ENCODE measurements at places on chromosomes 16 and 17. TPM values are rescaled to one million over a fixed set of nuclear protein-coding genes. Genes with fewer than 3 reads are reported as not detected.
A peak's percentile ranks its signal among the peaks of the same experiment; 100 is the strongest.

GRCh38 chr17:40597556-40598300 is 32.5 kb upstream of the CCR7 start:
- DNase-seq, result no peak

DNA sequence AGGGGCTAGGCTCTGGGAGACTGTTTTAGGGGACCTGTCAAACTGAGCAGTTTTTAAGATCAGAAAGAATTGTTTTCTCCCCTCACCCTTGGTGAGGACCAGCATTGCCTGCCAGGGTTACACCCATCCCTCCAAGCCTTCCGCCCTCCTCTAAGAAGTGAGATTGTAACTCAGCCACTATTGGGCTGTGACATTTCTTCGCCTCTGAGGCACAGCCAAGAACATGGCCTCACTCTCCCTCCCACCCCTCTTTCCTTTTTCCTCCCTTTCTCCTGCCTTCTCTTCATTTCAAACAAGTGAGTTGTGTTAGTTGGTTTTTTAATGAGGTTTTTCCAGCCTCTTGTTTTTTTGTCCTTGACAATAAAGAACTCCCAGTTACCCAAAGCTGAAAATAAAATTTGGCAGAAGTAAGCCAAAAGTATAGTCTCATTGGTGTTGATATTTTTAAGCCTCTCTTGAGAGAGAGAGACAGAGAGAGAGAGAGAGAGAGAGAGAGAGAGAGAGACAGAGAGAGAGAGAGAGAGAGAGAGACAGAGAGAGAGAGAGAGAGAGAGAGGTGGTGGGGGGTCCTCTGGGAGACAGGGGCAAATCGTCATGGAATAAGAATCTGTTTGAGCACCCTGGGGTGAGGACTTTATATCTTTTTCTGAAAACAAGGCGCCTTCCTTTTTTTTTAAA is 77.2 kb upstream of the TBX2 start:
- no peak for DNase-seq

GRCh38 chr17:78960928-78961327 is 18.8 kb downstream of the LGALS3BP start:
- DNase-seq, result peak; percentile 59

DNA sequence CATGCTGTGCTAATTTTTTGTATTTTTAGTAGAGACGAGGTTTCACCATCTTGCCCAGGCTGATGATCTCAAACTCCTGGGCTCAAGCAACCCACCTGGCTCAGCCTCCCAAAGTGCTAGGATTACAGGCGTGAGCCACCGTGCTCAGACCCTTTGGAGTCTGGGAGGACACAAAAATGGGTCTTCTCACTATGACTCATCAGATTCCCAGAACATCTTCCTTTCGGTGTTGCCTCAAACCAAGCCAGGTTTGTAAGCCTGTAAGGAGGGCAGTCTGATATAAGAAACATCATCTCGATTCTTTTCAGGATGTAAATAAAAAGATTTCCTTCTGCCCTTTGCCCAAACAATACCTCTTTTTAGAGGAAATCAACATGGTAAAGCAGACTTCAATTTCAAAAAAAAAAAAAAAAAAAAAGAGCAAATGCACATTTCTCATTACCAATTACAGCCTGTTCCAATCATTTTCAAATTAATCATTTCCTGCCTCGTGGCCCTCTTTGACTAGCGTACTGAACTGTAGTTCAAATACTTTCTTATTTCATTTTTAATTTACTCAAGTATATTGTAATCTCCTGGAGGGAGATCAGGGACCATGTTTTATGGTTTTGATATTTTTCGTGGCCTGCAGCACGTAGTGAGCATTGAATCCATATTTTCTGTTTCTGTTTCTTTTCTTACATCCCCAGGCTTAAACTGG is 409.6 kb downstream of the GRIN2A start:
- no peak for DNase-seq

The CES5A gene
- not detected for polyA plus RNA-seq

DNA sequence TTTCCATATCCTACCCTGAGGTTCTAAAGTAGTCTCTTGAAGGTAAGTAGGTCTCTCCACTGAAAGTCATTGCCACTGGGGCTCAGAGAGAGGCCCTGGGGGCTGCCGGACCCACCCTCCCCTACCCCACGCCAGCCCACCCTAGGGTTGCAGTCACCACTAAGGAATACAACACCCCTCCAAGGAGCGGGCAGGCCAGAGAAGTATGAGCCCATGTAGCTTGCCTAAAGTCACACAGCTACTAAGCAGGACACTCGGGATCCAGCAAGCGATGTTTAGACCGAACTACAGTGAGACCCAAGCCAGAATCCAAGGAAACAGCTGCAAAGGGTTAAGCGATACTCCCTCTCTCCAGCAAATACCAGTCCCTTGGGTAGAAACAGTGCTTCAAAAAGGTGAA is 27.0 kb downstream of the C16orf78 start:
- no peak for DNase-seq

The RBFOX1 gene
- polyA plus RNA-seq, result 0.87 TPM

The WNK4 gene
- 1.4 TPM for polyA plus RNA-seq

- no peak for DNase-seq
Observed at GRCh38 chr17:36057911-36058310, 6.2 kb upstream of the CCL18 start.

- DNase-seq, result no peak
Observed at GRCh38 chr17:9931144-9931741, 26.2 kb upstream of the RCVRN start.

DNA sequence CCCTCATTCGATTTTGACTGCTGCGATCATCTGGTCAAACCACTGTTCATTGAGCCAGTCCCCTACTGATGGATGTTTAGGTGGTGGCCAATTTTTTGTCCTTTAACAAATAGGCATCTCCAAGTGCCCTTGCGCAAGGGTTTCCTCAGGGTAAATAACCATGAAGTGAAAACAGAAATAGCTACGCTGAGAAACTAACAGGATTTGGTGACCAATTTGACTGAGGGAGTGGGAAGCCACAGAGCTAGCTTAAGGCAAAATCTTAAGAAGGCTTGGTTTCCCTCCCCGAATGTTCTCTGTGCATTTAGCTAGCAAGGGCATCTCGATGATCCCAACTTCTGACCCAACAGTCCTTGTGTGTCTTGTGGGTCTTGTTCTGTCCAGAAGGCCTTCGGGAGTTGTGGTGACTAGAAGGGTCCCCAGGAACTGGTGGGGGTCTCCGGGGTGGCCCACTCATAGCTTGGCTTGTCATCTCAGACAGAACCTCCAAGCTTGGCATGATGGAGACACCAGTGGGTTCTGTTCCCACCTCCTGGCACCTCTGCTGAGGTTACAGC is 117.2 kb downstream of the SOCS1 start:
- no peak for DNase-seq

- DNase-seq, result no peak
Observed at GRCh38 chr17:58278661-58279015, 2.1 kb downstream of the MPO start.

The KRT32 gene
- polyA plus RNA-seq, result not detected

The TNFRSF17 gene
- not detected for polyA plus RNA-seq

DNA sequence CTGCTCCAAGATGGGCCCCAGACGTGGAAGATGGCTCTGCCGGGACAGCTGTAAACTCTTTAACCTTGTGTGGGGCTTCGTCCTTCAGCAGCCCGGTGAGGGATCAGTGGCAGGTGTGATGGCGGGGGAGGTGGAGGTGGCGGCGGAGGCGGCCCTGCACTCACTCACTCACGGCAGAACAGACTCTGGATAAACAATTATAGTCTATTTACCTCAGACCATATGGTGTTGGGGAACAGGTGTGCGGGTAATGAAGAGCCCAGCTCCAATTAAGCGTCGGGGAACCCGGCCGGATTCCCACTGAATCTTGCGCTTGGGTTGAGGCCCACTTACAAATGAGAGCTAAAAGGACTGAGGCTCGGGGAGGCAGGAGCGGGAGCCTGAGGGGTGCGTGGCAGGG is 104.3 kb upstream of the SDK2 start:
- DNase-seq, result peak; percentile 16

GRCh38 chr17:395179-395578 is 42.6 kb upstream of the RPH3AL start:
- no peak for DNase-seq

DNA sequence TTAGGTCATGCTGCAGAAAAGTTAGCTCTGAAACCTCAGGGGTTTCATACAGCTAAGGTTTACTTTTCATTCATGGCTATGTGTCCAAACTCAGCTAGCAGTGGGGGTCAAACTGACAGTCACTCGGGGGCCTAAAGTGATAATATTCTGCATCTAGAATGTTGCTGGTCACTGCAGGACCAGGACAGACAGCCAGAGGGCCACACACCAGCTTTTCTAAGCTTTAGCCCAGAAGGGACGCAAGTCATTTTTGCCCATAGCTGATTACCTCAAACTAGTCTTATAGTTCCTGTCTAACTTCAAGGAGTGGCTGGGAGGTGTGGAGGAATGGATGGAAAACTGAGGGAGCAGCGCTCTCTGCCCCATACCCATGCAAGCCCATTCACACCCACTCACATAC is 163.0 kb upstream of the NLRP1 start:
- no peak for DNase-seq

GRCh38 chr17:61715348-61715747 is 124.3 kb upstream of the NACA2 start:
- no peak for DNase-seq

GRCh38 chr16:14092561-14092960 is 21.4 kb downstream of the MRTFB start:
- no peak for DNase-seq

GRCh38 chr17:76642032-76642561 is 1.5 kb downstream of the ST6GALNAC1 start:
- DNase-seq, result no peak

The RDM1 gene
- polyA plus RNA-seq, result 4.5 TPM

The IRX3 gene
- 0.22 TPM for polyA plus RNA-seq

The DHRS7C gene
- polyA plus RNA-seq, result 0.50 TPM

The GINS2 gene
- 9.6 TPM for polyA plus RNA-seq

- DNase-seq, result no peak
Observed at GRCh38 chr17:7486181-7486580, 2.0 kb downstream of the POLR2A start.

The ADAD2 gene
- 0.22 TPM for polyA plus RNA-seq

DNA sequence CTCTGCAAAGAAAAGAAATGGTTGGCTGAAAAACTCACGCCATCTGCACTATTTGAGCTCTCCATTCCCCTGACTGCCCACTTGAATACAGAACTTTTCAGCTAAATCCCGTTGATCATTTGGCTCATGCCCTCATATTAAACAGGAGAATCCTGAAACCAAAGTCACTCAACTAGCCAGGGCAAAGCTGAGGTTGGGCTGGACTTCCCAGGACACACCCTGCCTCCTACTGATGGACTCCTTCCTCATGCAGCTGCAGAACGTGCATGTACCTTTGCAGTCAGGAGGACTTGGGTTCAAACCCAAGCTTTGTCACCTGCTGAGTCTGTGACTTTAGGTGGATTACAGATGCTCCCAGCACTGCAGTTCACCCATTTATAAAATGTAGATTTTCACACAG is 7.7 kb downstream of the ASIC2 start:
- no peak for DNase-seq

- no peak for DNase-seq
Observed at GRCh38 chr16:2022723-2023091, 3.1 kb downstream of the NPW start.

- DNase-seq, result no peak
Observed at GRCh38 chr17:50363217-50364060, 9.5 kb downstream of the MRPL27 start.

DNA sequence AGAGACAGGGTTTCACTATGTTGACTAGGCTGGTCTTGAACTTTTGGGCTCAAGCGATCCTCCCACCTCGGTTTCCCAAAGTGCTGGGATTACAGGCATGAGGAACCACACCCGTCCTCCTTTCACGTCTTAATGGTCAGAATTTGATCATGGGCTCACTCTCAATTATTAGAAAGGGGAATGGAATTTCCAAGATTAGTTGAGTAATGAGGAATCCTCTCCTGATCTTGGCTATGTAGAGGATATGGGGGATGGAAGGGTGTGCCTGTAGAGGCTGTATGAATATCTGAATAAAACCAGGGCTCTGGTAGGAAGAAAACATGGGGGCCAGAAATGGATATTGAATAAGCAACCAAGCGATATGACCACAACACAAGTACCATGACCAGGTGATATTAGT is 25.9 kb upstream of the SMURF2 start:
- DNase-seq, result no peak

- no peak for DNase-seq
Observed at GRCh38 chr17:8572764-8573163, 57.8 kb downstream of the MYH10 start.

- DNase-seq, result no peak
Observed at GRCh38 chr16:90015586-90016338, 3.5 kb downstream of the DBNDD1 start.

The CDRT15 gene
- polyA plus RNA-seq, result not detected

DNA sequence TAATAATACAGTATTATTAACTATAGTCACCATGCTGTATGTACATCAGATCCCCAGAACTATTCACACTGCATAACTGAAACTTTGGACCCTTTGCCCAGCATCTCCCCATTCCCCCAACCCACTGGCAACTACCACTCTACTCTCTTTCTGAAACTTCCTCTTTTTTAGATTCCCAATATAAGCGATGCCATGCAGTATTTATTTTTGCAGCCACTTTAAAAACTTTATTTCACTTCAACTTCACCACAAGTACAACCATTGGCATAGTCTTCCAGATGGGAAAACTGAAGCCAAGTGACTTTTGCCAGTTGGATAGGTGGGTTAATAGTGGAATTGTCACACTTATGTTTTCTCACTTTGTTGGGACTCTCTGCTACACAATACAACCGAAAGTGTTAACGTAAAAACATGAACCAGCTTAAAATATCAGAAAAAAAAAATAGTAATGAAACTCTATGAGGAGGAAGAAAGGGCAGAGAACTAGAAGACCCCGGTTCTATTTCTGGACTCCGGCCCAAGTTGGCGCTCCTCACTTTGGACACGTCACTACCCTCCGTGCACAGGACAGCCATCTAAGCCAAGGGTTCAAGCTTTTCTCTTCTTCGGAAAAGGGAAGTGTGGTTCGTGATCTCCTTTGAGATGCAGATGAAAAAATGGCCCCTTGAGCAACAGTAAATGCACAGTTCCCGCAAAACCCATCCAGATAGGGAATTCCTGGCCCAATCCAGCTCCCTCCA is 743 bp downstream of the SHCBP1 start:
- DNase-seq, result peak; percentile 24

The RHBDF1 gene
- polyA plus RNA-seq, result 13.4 TPM

The OMG gene
- 1.3 TPM for polyA plus RNA-seq

DNA sequence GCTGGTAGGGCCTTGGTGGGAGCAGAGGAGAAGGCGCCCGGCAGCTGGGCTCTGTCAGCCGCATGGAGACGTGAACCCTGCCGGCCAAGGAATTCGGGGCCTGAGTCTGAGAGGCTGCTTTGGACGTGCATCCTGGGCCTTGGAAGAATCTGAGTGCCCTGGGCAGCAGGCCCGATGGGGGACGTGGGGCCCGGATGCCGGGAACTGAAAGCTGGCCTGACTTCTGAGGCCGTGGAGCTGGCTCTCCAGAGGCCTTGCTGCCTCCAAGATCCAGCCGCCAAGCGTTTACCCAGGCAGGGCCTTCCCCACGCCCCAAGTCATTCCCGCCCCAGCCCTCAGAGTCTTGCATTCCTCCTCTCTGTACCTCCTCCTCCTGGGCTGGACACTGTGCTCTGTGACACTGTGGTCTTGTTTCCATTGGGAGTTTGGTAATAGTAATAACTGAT is 37.2 kb downstream of the NKD1 start:
- DNase-seq, result peak; percentile 40

The C16orf54 gene
- polyA plus RNA-seq, result 0.22 TPM

The CHD9NB gene
- 0.83 TPM for polyA plus RNA-seq
